ENCODE measurements at places on chromosomes 1 and 21.

DNA sequence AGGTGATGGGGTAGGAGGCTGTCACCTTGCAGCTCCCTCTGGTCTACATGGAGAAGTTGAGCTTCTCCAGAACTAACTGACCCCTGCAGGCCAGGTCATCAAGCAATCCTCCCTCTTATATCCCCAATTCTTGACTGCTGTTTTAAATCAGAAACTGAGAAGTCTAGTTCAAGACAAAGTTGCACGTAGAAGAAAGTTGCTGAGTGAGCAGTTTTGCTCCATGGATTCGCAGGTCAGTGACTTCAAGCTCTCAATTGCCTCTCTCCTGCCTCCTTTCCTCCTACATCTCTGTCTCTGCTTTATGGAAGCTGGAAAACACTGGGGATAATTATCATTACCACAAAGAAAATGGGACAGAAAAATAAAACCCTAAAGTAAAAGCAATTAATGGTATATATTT, 32.8 kb upstream of the GBP5 start:
- DNase-seq: no peak

DNA sequence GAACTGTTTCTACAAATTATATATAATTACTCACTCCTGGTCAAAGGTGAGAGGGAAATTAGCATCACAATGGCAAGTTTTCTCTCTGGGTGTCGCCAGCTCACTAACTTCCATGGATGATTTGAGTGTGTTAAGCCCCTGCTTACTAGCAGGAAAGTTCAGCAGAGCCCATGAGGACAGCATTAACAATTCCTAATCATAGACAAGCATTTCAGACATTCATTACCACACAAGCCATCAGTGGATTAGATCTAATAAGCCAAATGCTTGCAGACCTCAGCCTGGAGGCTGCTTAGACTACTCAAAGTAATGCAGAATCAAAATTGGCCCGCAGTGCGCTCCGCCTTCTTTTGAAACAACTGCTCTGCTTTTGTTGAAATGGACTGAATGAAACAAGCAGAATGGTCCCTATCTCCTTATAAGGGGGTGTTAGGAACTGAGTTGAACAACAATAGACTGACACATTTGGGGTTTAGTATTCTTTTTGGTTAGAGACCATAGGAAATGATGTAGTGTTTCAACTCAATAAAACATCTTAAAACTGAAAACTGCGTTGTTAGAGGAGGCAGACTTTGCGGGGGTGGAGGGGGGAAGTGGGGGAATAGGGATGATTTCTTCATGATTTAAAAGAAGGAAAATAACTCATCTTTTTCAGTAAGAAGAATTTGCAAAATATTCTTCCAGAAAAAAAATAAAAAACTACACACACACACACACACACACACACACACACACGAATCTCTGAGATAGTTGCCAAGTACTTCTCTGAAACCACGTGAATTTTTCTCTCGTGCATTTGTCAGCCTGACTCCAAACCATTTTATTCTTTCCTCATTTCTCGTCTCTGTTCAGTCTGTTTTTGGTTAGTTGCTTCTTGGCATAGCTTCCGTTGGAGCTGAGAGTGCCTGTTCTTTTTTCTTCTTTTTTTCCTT, 54.6 kb downstream of the GORAB start:
- no peak for DNase-seq

DNA sequence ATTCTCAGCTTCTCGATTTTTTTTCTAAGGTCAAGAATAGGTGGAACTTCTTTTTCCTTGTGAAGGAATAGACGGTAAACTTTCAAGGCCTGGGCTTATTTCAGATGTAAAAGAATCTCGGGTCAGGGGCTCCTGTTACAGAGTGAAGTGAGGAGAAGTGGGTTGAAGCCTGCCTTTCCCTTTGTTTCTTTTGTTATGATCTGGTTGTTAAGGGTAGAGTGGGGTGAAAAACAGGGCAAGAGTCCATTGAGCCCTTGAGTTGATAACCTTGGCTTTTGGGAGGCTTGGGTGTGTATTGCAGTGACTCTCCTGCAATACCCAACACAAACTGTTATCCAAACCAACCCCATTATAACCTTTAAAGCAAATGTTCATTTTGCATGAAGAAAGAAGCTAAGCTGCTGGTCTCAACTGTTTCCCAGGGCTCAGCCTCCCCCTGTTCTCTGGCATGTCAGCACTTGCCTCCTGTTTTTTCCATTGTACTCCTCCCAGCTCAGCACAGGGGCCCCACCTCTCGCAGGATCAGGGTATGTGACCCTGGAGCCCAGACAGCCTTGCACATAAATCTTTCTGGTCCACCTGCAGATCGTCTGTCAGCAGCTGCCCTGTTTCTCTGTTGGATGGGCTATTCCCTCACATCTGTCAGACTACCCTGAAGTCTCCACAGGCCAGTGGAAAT, 102.4 kb downstream of the CACHD1 start:
- DNase-seq: no peak

GRCh38 chr1:219130366-219130935, 43.2 kb upstream of the LYPLAL1 start:
- DNase-seq: no peak

GRCh38 chr1:194024659-194025058, 838.2 kb upstream of the B3GALT2 start:
- no peak for DNase-seq

DNA sequence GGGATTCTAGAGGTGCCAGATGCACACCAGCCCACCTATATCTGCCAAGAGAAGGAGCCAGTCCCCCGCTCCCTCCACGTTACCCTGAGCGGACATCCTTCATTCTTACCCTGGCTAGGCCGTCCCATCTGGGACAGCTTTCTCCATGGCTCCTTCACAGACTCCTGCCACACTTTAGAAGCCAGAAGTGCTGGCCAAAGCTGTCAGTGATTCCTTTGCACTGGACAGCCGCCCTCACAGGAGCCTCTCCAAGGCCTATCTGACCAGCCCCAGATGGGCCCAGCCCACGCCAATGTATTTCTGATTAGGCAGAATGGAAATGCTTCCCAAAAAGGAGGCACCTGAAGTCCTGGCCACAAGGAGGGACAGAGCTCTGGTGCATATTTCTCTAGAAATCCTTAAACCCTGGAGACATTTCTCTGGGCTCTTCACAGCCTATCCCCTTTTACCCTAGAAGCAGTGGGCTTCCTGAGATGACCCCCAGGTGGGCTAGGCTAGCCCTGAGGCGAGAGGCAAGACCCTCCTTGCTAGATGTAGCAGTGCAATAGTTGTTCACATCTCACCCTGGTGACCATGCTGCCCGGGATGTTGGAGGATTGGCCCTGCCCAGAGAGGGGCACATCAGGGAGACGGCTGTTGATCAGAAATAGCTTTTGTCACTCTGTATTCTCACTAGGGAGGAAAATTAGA, 44.1 kb downstream of the RASSF5 start:
- DNase-seq: no peak

- DNase-seq: no peak
Observed at GRCh38 chr1:111129376-111129775, 10.5 kb downstream of the DRAM2 start.

- no peak for DNase-seq
Observed at GRCh38 chr1:205542367-205542766, 37.9 kb downstream of the CDK18 start.

DNA sequence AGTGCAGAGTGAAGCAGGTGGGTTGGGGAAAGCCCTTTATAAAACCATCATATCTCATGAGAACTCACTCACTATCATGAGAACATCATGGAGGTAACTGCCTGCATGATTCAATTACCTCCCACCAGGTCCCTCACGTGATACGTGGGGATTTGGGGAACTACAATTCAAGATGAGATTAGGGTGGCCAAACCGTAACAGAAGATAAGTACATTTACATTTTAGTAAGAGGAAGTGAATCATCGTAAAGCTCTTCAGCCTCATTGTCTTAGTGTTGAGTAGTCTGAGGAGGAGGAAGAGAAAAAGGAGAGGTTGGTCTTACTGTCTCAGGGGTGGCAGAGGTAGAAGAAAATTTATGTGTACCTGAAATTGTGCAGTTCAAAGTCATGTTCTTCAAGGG, 1053.4 kb upstream of the ADGRL4 start:
- no peak for DNase-seq

DNA sequence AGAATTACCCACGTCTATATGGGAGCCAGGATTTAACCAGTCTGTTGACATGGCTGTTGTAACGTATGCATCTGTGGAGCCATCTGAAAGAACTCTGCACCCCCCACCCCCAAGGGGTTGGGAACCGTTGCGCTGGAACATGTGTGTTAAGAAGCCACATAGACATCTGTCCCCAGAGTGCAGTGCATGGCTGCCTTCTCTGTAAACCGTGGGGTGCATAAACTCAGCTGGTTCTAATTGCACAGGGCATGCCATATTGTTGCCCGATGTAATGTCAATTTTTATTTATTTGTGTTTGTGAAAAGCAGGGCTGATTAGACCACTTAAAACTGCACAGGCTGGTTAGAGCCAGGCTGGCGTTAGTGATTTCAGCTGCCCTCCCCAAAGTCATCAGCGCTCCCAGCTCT, 70.1 kb upstream of the ROR1 start:
- no peak for DNase-seq

GRCh38 chr1:81186261-81186660, 614.5 kb upstream of the ADGRL2 start:
- DNase-seq: no peak

- DNase-seq: no peak
Observed at GRCh38 chr1:218546314-218546713, 201.2 kb downstream of the TGFB2 start.

- no peak for DNase-seq
Observed at GRCh38 chr1:3068564-3069431, at the start of gene PRDM16. Gene PRDM16, plus strand, starts transcription at chr1:3069203. Its CDS starts 57 bp downstream, at chr1:3069260.

DNA sequence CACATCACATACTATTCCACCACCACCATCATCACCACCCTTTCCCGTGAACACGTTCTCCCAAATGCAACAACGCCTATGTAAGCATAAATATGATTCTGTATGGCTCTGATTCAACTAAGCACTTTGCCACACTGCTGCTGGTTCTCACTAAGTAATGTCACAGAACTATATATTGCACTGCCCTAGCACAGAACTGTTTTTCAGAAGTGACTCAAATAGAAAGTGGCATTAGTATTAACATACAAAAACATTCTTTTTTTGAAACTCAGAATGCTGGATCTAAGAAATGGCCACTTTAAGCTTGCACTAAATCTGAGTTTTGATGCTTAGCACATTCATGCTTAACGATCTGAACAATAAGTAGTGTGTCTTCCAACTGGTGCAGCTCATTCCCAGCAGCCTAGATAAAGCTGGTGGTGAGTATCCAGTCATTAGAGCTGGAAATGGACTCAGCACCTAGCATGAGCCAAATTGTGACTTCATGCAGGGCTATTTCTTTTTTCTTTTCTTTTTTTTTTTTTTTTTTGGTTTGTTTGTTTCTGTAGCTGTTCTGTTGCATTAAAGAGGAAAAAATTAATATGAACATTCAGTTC, 46.2 kb upstream of the ZC3H11B start:
- DNase-seq: no peak

- DNase-seq: no peak
Observed at GRCh38 chr1:19365721-19366120, 53.6 kb downstream of the SLC66A1 start.

- no peak for DNase-seq
Observed at GRCh38 chr21:35048183-35048601, 910 bp downstream of the RUNX1 start.

DNA sequence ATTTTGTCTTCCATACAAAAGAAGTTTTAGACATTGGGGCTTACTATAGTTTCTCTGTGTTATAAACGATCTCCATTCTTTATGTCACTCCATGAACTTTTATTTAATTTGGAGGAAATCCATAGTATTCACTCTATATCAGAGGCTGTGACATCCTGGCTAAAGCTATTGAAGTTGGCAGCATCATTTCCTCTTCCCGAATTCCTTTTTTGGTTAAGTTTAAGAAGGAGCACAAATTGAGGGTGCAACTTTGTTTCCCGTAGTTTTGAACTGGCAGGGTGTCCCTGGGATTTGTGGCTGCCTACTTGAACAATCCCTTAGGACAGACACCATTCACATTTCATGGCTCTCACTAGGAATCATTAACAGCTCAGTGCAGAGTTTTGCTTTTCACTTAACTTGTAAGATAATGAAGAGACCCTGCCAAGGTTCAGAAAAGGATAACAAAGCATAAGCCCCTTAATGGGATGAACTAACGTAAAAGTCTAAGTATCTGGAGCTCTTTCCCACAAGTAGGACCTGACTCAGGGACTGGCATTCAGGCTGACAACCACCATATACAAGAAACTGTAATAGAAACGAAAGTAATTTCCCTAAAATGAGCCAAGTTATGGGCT, 13.9 kb downstream of the S1PR1 start:
- no peak for DNase-seq

DNA sequence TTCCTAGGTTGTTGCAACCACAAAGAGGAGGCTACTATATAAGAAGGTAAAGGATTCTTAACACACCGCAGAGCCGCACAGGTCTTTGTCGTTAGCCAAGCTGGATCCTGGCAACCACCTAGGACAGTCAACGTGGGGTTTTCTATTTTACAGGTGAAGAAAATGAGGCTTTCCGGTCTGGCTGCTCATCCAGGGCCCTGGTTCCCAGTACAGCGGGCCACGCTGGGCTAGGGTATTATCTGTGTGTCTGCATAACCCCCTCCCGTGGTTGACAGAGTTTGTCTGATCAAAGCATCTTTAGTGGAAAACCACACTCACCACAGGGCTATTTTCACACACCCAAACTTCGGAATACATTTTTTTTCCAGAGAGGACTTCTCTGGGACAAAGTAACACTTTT, 39.0 kb upstream of the PDE9A start:
- DNase-seq: no peak

DNA sequence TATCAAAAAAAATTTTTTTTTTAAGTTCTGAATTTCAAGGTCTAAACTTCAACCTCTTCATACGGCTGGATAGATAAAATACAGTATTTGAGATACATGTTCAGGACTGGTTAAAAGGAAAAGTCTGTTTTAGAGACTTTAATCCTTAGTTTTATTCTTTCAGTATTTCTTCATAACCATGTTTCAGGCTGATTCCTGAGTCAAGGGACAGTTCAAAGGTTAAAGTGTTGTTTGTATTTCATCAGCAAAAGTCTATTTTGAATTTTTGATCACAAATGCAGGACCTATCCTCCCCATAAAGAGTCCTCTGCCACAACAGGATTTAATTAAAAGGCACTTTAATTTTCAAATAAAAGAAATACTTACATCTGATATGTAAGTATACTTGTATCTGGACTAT, 53.5 kb downstream of the SELENOF start:
- no peak for DNase-seq

- DNase-seq: no peak
Observed at GRCh38 chr1:167720965-167721616, 691 bp upstream of the MPZL1 start.

- no peak for DNase-seq
Observed at GRCh38 chr1:81703391-81703755, 97.4 kb upstream of the ADGRL2 start.

GRCh38 chr1:241654019-241654418, 1.9 kb downstream of the WDR64 start:
- DNase-seq: no peak

DNA sequence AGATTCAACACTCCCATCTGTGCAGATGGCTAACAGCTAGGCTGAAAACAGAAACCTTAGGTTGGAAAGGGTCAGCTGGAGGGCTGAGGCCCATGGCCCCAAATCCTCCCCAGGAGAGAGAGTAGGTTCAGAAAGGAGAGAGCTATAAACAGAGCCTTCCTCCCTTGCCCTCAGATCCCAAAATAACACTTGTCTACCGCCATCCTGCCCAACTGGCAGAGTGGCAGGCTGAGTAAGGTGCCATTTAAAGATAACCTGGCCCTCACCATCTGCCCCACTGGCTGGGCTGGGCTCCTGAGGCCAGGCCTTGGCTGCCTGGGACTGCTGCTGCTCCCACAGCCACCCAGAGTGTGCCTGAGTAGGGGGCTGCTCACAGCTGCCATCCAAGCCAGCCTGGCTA, 4.3 kb upstream of the SHISA4 start:
- DNase-seq: no peak

- no peak for DNase-seq
Observed at GRCh38 chr1:192153276-192153675, 5.0 kb upstream of the RGS18 start.
